ENCODE measurements at places on chromosomes 13 and 19.
A peak's percentile ranks its signal among the peaks of the same experiment; 100 is the strongest.

GRCh38 chr19:3455960-3456601, 24.2 kb downstream of the SMIM24 start:
- DNase-seq: no peak

DNA sequence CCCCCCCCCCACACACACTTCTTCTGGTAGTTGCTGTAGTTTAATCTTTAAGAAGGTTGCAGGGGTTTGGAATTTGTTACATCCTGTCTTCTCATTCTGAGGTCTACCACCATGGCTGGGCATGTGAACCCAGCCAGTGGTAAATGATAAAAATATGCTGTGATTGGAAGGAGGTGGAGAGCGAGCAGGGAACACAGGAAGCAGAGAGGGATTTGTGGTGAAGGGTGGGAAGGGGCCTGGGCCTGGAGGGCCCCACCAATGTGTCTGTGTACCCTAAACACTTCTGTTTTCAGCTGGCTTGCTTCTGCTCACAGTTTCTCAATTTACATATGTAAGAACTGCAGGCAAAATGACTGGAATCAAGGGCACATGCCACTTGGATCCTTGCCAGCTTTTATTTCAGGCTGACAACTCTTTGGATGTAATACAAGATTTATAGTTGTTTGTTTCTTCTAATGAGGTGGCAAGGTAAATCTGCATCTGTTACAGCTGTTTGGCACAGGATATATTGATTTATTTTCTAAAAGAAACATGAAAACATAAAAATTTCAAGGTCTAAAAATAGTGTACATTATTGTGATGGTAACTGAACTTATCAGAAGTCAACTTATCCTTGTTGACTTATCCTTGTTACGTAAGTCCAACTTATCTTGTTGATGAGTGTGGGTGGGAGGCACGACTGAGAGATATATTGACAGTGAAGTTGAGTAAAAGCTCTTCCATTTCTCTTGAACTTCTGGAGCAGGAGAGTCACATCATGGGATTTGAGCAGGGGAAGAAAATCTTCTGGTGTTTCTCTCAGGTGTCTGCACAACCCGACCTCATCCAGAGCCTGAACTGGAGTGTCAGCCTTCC, 313.2 kb downstream of the SHISA2 start:
- peak; percentile 10 for DNase-seq

DNA sequence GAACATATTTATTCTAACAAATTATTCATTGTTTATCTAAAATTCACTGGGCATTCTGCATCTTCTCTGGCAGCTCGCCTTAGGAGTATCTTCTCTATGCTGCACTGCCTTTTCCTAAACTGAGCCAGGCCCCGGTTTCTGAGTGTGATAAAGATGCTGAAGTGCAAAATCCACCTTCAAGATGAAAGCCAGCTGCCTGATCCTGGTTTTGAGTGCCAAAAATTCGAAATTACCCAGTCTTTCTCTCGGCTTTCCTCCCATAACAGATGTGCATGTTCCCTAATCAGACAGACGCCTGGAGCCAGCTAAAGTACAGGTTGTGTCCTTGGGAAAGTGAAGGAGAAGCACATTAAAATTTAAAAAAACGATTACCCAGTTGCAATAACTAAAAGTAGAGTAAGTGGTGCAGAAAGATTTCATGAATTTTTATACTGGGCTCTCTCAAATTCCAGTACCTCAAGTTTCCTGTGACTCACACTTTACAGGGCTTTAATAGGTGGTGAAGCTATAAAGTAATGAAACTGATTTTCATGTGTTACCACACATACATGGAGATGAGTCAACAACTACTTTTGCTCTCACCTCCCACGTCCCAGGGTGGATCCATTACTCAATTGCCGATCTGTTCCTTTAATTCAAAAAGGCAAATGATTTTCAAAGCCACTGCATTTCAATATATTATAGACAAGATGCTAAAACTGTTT, 65.0 kb upstream of the GTF2F2 start:
- DNase-seq: peak; percentile 97

DNA sequence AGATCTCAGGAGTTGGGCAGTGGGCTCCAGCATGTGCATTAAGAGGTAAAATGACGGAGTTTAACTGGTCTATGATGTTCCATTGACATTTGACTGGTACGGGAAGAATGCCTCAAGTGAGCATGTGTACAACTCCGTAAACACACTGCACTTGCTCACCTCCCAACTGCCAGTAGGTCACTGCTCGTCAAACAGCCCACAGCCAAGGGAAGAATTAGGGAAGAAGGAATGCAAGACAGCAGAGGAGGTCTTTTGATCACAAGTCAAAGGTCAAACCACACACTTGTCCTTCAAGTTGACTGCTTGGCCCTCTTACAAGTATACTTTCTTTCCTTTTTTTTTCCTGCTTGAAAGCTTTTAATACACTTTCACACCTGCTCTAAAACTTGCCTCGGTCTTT, 236.7 kb downstream of the B3GLCT start:
- DNase-seq: no peak

DNA sequence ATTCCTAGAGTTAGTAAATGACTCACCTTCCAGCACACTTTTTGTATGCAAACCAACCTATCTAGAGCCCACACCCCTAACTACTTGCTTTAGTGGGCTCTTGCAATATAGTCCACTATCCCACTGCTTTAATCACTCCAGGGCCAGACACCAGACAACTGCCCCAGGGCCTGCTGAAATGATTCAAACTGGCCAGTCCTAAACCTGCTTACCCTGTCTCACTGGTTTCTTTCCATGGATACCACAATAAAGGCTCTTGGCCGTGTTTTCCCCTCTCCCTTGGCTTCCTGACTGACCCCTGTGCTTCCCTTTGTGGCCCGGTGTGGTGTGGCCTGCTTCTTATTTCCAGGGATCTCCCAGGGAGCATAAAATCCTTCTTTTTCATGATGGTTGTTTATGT, 14.6 kb downstream of the HS6ST3 start:
- no peak for DNase-seq

- no peak for DNase-seq
These were observed 13.1 kb upstream of the FBXL3 start for GRCh38 chr13:77040076-77040475.

- DNase-seq: no peak
These were observed 49.3 kb upstream of the GPR183 start for GRCh38 chr13:99356262-99357091.
